ENCODE measurements at places on chromosomes 12 and 14.
A peak's percentile ranks its signal among the peaks of the same experiment; 100 is the strongest.

DNA sequence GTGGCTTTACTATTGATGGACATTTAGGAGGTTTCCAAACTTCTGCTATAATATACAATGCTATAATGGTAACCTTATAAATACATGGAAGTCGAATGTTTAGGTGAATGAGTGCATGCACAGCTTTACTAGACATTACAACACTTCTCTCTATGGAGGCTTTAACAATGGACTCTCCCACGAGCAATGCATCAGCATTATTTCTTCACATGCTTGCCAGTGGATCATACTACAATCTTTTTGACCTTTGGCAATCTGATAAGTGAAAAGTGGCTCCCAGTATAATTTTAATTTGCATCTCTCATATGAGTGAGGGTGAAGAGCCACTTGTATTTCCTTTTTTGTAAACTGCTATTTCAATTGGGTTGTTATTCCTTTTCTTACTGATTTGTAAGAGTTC, 18.2 kb downstream of the RDH12 start:
- DNase-seq: no peak

GRCh38 chr12:121713257-121713777, 765 bp downstream of the TMEM120B start:
- no peak for DNase-seq

GRCh38 chr14:33567023-33567728, 383.7 kb downstream of the EGLN3 start:
- DNase-seq: no peak

- DNase-seq: peak; percentile 46
Observed at GRCh38 chr12:50314636-50315312, 31.5 kb upstream of the LIMA1 start.

GRCh38 chr12:127819056-127819455, 447.9 kb upstream of the TMEM132C start:
- DNase-seq: no peak

DNA sequence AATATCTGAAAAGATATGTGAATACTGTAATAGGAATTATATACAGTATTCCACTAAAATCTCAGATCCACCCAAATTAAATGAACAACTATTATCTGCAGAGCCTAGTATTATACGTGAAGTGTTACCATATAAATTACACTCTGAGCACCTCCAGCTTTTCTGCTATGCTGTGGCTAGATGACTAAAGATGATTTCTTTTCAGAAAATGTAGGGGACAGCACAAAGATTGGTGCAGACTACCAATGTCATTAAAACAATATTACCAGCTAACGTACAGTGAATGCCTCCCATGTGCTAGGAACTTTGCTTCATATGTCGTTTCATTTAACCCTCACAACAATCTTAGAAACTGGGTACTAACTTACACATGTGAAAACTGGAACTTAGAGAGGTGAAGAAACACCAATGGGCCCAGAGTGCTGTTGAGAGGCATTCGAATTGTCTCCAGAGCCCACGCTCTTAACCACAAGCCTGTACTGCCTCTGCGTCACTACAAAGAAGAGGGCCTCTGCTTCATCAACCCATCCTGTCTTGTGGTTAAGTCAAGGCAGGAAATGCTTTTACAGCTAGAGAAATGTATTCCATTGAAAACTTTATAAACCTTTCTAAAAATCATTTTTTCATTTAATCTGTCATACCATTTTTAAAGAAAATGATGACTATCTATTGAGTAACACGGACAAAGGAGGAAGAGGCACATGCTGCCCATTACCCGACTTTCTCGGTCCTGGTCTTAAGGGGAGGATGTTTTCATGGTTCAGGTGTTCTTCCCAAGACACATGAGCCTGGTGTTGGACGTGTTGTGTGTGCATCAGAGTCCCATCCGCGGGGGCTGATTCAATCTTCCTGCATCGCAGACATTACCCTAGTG, 1.3 kb downstream of the GPR65 start:
- no peak for DNase-seq

DNA sequence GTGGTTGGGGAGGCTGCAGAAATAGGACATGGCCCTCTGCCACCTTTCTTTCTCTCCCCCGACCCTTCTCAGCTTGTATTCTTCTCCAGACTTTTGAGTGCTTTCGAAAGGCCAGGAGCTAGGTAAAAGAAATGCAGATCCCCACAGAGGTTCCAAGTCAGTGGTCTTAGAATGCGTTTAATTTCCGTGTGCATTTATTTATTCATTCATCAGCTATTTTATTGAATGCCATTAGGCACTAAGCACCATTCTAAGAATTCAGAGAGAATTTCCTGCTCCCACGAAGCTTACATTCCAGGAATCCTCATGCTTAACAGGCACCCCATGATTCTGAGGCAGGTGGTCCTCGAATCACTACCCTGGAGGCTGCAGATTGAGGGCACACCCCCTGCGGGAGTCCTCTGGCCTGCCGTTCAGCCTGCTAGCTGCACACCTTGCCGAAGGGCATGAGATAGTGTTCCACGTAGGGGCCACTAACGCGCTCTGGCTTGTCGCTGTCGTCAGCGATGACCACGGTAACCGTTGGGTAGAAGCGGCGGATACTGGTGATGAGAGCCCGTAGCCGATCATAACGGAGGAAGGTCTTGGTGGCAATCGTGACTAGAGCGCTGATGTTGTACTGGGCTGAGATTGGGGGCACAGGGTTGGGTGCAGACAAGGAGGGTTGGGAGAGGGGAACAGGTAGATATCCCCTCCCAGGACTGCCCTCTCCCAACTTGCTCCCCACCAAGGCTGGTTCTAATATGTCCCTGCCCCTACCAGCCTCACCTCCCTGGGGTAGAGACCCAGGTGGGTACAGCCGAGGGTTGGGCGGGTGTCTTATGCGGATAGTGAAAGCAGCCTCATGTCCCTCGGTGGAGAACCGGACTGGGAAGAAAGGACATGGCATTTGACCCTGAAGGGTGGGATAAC, 4.5 kb downstream of the B4GALNT1 start:
- DNase-seq: no peak

DNA sequence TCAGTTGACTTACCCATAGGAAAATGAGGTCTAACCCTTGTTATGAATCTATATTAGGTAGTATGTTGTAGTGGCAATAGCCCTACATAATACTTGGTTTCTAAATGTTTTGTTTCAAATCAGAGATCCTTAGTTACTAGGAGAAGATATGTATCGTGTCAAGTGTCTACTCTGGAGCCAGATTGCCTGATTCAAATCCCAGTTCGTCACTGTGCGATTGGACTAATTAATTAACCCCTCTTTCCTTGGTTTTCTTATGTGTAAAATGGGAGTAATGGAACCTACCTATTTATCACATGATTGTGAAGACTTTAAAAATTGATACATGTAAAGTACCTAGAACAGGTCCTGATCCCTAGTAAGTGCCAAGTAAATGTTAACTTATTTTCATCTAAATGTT, 1.4 kb downstream of the LETMD1 start:
- DNase-seq: no peak

- no peak for DNase-seq
Observed at GRCh38 chr12:15488481-15488880, 166.2 kb downstream of the PTPRO start.

DNA sequence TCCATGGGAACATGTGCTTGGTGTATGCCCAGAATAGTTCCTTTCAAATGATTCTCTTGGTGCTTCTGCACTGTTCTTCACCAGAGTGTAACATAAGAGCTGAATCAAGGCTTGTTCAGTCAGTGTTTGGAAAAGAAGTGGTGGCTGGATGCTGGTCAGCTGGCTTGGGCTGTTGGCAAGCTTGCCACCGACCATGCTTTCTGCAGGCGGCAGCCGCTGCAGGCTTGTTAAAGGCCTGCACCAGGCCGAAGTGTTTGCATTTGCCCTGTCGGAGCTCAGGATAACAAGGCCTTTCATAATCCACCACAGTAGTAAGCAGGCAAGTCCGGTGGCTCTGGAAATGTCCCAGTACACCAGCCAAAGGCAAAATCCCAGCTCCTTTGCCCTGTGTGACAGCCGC, 26.9 kb downstream of the DAAM1 start:
- no peak for DNase-seq

DNA sequence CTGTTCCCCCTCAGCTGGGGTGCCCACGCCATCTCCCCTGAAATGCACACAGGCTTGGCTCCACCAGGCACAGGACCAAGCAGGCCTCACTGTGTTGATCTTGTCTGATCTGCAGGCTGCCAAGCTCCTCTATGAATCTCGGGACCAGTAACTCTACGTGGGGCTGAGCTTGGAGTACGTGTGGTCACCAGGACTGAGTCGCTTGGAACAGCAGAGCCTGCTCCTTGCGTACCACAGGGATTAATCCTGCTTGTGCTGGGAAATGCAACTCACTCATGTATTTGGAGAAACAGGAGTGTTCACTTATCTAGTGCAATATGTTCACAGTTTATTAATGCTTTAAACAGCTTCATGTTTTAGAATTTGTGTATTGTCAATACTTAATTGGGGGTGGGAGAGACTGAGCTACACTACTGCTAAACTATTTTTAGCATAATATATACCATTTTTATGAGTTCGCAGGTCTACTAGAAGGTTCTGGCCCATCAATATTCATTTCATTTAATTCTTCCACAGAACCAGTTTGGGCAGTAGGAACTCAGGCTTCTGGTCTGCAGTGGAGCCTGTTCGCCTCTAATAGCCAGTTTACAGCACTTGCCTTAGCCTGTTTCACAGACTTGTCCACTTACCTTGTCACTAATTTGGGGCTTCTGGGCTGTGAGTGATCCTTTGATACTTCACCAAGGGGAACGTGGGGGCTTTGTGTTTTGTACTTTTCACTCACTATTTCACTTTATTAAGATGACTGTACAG, 17.4 kb downstream of the ZFYVE21 start:
- DNase-seq: no peak

GRCh38 chr12:51442324-51442723, 17.7 kb downstream of the SLC4A8 start:
- DNase-seq: no peak

DNA sequence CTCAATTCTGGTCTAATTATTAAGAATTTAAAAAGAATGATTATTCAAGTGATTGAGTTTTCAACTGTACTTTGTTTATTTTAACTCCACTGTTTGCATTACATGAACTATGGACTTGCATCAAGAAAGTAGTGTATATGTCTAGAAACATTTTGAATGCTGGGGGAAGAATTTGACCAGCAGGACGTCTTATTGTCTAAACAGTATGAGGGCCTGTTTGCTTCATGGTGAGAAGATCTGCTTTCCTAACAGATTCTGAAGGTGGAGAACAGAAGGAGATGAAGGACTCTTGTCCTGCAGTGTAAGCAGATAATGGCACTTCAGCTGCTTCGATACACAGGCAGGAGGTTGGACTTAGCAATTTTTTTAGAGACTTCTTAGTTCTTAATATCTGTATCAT, 176.0 kb downstream of the DACT1 start:
- no peak for DNase-seq

DNA sequence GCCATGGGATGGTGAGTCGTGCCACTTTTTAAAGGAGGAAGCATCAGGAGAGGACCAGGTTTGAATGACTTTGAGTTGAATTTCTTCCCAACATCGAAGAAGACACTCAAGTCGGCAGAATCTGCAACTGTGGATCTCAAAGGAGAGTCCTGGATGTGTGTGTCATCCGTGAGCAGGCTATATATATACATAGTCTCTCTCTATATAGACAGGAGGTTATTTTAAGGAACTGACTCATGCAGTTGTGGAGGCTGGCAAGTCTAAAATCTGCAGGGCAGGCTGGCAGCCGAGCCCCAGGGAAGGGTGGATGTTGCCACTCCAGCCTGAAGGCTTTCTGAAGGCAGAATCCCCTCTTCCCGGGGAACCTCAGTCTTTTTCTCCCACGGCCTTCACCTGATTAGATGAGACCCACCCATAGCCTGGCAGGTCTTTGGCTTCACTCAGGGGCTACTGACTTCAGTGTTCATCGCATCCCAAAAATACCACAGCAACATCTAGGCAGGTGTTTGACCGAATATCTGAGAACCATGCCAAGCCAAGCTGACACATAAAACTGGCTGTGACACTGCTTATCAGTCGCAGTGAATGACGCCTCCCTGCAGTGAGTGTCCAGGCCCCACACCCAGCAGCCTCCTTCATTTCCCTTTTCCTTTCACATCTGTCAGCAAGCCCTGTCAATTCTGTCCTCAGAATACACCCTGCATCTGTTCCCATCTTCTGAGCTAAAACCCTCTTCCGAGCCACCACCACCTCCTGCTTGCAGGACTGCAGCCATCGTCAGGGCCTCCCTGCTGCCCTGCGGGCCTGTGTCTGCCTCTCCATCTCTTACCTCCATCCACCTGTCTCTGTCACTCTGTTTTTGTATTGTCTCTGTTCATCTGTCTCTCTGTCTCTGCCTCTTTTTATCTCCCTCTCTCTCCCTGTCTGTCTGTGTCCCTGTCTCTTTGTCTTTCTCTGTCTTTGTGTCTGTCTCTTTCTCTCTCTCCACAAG, 54.0 kb downstream of the ZNF664 start:
- DNase-seq: peak; percentile 78

DNA sequence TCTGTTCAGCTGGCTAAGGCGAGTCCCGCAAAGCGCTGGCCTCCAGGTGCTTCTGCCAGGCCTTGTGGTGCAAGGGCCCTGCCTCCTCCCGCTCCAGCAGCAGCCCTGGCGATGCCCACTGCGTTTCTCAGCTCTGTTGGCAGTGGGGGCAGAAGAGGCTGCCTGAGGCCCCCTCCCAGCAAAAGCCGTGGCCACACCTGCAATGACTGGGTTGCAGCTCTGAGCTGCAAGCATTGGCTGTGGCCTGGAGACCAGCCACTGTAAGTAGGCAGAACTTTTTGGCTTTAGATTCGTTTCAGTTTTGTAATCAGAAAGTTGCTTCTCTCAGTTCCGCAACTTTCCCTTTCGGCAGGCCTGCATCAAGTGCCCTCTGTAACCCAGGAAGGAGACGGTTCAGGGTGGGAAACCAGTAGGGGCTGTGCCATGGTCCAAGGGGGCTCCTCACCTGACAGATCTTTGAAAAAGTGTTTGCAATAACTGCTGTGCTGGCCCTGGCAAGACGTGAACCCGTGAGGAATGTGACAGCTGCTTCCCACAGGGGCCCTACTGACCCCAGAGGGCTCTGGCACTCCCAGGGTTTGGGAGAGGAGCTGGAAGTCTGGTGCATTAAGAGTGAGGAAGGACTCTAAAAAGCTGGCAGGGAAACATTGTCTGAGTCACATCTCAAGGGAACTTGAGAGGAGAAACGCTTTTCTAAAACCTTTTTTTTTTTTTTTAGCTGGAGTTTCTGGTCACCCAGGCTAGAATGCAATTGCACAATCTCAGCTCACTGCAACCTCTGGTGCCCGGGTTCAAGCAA, 54.5 kb upstream of the MAX start:
- DNase-seq: no peak

- peak; percentile 60 for DNase-seq
Observed at GRCh38 chr12:71636704-71637115, 26.9 kb downstream of the ZFC3H1 start.

- no peak for DNase-seq
Observed at GRCh38 chr12:4645023-4645422, 3.8 kb downstream of the AKAP3 start.

GRCh38 chr12:27899151-27899661, 73.3 kb downstream of the PTHLH start:
- DNase-seq: no peak

DNA sequence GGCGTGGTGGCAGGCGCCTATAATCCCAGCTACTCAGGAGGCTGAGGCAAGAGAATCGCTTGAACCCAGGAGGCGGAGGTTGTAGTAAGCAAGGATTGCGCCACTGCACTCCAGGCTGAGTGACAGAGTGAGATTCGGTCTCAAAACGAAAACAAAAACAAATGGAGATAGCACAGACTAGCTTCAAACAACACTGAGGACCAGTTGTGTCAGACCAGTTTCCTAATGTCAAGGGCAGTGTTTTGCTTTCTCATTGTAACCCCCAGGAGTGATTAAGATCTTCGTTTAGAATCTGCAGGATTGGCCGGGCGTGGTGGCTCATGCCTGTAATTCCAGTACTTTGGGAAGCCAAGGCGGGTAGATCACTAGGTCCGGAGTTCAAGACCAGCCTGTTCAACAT, 18.5 kb downstream of the RPGRIP1 start:
- DNase-seq: no peak
